ENCODE measurements at places on chromosomes 4 and X. TPM values are rescaled to one million over a fixed set of nuclear protein-coding genes. Genes with fewer than 3 reads are reported as not detected.

DNA sequence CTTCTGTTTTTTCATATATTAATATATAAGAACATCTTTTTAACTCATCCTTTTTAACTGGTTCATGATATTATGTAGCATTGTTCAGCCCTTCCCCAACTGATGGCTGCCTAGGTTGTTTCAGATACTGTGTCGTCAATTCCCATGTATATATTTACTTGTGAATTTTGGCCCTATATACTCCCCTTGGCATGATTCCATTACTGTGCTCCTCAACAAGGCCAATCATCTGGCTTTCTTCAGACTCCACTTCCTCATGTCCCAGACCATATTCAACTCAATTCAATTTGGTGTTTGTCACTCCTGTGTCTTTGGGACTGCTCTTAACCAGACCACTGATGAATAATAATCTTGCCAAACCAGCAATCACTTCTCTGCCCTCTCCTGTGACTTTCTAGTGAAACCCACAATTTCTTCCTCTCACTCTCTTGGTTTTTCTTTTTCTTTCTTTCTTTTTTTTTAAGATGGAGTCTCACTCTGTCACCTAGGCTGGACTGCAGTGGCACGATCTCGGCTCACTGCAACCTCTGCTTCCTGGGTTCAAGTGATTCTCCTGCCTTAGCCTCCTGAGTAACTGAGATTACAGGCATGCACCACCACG, 2.7 kb upstream of the WDR45 start:
- no peak for DNase-seq
- H3K27ac ChIP-seq = no peak overlapping the region
- H3K36me3 ChIP-seq = no peaks in the 10 kb centered on the region
- no peaks in the 10 kb centered on the region for H3K27me3 ChIP-seq

- H3K36me3 ChIP-seq = no peaks in the 10 kb centered on the region
- DNase-seq = no peak
- peaks cover 16% of the 10 kb centered on the region for H3K4me1 ChIP-seq
- no peak overlapping the region for H3K27ac ChIP-seq
Measured at GRCh38 chr4:55635282-55635681, 816 bp downstream of the NMU start.

- no peaks in the 10 kb centered on the region for H3K27me3 ChIP-seq
- no peaks in the 10 kb centered on the region for H3K4me1 ChIP-seq
- H3K27ac ChIP-seq = no peak overlapping the region
Measured at GRCh38 chr4:124953061-124953460, 240.5 kb upstream of the ANKRD50 start.

- H3K4me3 ChIP-seq = no peak overlapping the region
- DNase-seq = no peak
- peaks cover 4% of the 10 kb centered on the region for H3K27me3 ChIP-seq
- H3K36me3 ChIP-seq = no peaks in the 10 kb centered on the region
Measured at GRCh38 chr4:54423066-54423465, 194.0 kb downstream of the PDGFRA start.

DNA sequence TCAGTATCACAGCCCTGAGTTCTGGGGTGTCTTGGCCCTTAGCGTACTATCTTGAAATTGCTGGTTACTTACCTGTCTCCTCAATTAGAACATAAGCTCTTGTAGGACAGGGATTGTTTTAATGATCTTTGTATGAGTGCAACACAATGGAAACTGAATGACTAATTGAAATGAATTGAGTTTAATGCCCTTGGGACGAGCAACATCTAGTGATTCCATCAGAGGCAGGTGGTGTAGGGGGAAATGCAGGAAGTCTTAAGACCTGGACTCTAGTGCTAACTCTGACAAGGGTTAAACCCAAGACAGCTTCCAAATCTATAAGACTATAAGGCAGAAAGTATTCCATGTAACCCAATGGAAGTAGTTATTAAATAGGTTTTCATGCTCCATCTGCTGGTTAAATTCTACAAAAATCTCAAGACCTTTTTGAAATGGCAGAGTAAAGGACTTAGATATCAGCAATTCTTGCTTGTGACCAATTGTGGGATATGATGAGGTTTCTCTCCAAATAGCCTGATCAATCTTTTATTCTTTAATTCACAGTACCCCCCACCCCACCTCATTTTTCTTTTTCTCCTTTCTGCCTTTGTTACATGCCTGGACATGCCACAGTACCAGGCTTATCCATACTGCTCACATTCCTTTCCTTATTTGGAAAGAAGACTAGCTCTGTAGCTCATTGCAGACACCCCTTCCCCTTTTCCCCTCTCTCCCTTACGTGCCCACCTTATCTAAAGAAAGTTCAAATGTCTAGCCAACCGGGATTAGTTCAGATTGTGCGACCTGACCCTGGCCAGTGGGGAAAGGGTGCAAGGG, 340.8 kb downstream of the PAPSS1 start:
- DNase-seq = no peak
- no peak overlapping the region for H3K27ac ChIP-seq
- H3K4me1 ChIP-seq = no peaks in the 10 kb centered on the region

DNA sequence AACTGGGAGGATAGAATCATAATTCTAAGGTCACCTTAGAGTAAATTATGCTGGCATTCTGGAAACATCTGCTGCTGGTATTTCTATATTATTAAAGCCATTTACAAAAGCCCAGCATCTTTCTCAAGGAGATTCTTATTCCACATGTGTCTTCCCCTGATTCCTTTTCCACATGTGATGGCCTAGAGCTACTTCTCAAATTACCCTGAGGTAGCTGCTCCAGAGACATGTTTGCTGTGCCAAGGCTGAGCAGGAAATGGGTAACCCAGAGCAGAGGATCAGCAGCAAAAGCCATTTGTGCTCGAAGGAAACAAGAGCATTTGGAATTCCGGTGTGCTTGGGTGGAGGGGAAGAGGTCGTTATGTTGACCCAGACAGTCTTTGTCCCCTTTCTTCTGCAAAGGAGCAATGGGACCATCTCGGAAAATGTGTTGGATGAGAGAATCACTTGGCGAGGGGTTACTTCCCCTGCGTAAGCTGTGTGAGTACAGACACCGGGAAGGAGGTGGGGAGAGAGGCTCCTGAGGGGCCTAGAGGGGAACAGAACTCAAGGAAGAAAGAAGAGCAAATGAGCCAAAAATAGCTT, 24.6 kb downstream of the TSC22D3 start:
- DNase-seq = no peak
- no peak overlapping the region for H3K27ac ChIP-seq
- no peaks in the 10 kb centered on the region for H3K36me3 ChIP-seq
- H3K4me3 ChIP-seq = no peak overlapping the region
- no peaks in the 10 kb centered on the region for H3K27me3 ChIP-seq

DNA sequence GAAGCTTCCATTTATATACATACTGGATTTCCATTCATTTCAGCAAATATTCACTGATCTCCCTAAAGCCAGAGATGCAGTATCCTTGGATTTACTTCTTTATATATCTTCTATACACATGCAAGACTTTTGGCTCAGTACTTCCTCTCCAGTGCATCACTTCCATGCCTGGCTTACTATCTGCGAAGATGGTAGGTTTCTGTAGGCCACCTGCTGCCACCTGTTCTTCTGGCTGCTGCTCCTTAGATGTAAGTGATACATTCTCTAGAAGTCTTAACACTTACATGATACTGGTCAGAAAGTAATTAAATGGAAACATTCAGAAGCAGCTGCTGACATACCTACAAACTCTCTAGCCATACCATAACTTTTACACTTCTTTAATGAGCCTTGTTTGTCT, 48.9 kb downstream of the TBC1D9 start:
- H3K4me3 ChIP-seq = no peak overlapping the region
- no peaks in the 10 kb centered on the region for H3K4me1 ChIP-seq
- no peaks in the 10 kb centered on the region for H3K27me3 ChIP-seq
- no peak for DNase-seq

DNA sequence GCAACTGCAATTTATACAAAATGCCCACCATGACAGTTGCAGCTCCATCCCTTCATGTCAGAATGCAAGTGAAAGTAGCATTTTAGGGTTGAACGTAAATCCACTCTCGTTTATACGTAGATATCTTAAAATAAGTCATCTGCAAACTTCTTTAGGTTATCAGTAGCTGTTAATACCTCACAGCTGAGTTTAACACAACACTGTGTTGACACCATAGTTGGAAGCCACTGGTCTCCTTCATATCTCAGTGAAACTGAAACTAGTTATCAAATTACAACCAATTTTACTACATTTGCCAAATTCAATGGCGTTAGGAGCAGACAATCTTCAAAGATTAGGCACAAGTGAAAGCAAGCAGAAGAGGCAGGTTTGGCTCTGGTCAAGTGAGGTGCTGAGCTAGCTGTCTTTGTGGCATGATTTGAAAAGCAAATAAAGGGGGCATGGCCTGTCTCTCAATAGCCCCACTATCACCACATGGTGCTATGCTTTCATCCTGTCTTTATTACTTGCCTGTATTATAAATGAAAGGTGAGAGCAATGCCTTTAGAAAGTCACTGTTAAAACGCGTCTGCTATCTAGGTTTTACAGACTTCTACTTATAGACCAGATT, 12.3 kb downstream of the PPP3CA start:
- no peaks in the 10 kb centered on the region for H3K27me3 ChIP-seq
- DNase-seq = no peak
- no peak overlapping the region for H3K27ac ChIP-seq
- H3K36me3 ChIP-seq = peaks cover 3% of the 10 kb centered on the region

DNA sequence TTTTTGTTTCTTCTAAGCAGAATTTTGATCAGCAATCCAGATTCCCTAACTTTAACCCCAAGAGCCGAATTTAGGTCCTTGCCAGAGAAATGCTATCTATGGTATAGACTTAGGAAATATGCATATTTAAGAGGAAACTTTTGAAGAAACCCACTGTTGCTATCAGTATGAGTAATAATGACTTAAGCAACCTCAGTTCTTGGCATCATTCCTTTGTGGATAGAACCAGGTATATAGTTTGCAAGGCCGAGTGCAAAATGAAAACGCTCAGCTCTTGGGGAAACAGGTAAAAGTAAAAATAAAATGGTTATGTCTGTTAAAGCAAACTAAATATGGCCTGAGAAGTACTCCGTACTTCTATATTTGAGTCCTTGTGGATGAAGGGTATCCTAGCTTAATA, 78.1 kb downstream of the ARSF start:
- H3K27me3 ChIP-seq = no peaks in the 10 kb centered on the region
- H3K4me1 ChIP-seq = no peaks in the 10 kb centered on the region
- no peak overlapping the region for H3K4me3 ChIP-seq
- H3K27ac ChIP-seq = no peak overlapping the region
- no peak for DNase-seq

GRCh38 chr4:72109364-72109763, 77.6 kb downstream of the NPFFR2 start:
- no peaks in the 10 kb centered on the region for H3K36me3 ChIP-seq
- H3K4me3 ChIP-seq = no peak overlapping the region
- no peak for DNase-seq
- H3K27ac ChIP-seq = no peak overlapping the region
- H3K4me1 ChIP-seq = peaks cover 11% of the 10 kb centered on the region
- H3K27me3 ChIP-seq = peaks cover 5% of the 10 kb centered on the region

DNA sequence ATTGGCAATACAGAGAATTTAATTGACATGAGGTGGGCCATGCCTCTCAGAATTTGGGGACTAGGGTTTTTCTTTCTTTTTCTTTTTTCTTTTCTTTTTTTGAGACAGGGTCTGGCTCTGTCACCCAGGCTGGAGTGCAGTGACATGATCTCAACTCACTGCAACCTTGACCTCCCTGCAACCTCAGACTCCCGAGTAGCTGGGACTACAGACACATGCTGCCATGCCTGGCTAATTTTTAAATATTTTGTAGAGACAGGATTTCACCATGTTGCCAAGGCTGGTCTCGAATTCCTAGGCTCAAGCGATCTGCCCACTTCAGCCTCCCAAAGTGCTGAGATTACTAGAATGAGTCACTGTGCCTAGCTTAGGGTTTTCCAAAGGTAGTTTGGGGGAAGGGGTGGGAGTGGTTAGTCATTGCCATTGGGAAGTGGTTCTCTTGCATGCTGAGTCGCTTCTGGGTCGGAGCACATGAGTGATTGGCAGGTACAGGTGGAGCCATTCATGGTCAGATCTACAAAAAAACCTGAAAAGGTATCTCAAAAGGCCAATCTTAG, 54.5 kb downstream of the MID2 start:
- peaks cover 3% of the 10 kb centered on the region for H3K4me1 ChIP-seq
- no peak overlapping the region for H3K27ac ChIP-seq
- DNase-seq = no peak
- peaks cover 5% of the 10 kb centered on the region for H3K36me3 ChIP-seq
- no peaks in the 10 kb centered on the region for H3K27me3 ChIP-seq

DNA sequence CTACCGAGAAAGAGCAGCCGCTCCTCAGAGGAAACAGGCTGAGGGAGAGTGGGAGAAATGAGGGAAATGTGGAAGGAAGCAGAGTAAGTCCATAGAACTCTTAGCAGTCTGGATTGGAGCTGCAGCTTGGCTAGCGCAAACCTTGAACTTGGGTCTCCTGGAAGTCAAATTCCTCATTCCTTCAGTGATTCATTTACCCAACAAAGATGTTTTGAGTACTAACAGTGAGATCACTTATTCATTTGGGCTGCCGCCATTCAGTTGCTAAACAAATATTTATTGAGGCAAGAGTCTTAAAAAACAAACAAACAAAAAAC, 51.5 kb downstream of the SEL1L3 start:
- no peaks in the 10 kb centered on the region for H3K4me1 ChIP-seq
- DNase-seq = no peak
- no peaks in the 10 kb centered on the region for H3K27me3 ChIP-seq
- H3K27ac ChIP-seq = no peak overlapping the region

DNA sequence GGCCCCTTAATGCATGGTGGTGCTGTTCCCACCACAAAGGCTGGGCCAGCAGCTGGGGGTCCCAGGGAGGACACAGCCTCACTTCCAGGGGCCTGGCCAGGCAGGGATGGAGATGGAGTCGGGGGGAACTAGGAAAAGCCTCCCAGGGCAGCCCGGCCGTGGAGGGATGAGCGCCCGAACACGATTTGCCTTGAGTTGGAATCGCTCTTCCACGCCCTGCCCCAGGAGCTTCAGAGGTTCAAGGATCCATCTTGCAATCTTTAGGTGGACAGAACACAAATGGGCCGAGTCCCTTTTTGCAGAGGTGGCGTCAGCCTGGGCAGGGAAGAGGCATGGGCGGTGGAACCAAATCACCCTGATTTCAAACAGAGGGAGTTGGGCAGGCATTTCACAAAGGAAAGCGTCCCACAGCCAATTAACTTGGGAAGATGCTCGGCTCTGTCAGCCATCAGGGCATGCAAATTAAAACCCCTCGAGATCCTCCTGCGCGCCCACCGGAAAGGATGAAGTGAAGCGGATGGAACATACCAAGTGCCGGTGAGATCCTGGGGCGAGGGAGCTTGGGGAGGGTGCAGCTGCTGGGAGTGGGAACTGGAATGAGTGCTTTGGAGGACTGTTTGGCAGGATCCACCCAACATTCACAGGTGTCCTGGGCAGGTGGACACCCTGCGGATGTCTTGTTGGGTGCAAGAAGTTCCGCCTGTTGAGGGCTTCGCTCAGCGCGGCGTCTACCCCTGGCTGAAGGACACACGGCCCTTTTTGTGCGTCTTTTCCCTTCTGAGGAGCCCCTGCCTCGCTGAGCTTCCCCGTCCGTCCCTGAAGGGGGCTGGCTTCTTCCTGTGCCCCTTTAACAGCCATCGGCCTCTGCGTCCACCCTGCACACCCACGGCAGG, 75.7 kb downstream of the HTRA3 start:
- H3K4me3 ChIP-seq = no peak overlapping the region
- DNase-seq = no peak
- H3K4me1 ChIP-seq = no peaks in the 10 kb centered on the region
- H3K36me3 ChIP-seq = no peaks in the 10 kb centered on the region
- H3K27me3 ChIP-seq = no peaks in the 10 kb centered on the region
- no peak overlapping the region for H3K27ac ChIP-seq

The CENPVL1 gene
- 0.14 TPM for total RNA-seq

The ITM2A gene
- total RNA-seq = 53.4 TPM

The NEXMIF gene
- 0.48 TPM for total RNA-seq

The MSL3 gene
- 41.1 TPM for total RNA-seq

The TCEANC gene
- total RNA-seq = 0.84 TPM

The SHOX gene
- not detected for total RNA-seq

The MORC4 gene
- 9.4 TPM for total RNA-seq

The REELD1 gene
- total RNA-seq = 0.20 TPM

The CXCL8 gene
- total RNA-seq = 0.31 TPM
